ENCODE measurements at places on chromosomes 7 and 10. TPM values are rescaled to one million over a fixed set of nuclear protein-coding genes. Genes with fewer than 3 reads are reported as not detected.

- DNase-seq = no peak
Observed at GRCh38 chr7:159015454-159016410, 128.9 kb downstream of the VIPR2 start.

DNA sequence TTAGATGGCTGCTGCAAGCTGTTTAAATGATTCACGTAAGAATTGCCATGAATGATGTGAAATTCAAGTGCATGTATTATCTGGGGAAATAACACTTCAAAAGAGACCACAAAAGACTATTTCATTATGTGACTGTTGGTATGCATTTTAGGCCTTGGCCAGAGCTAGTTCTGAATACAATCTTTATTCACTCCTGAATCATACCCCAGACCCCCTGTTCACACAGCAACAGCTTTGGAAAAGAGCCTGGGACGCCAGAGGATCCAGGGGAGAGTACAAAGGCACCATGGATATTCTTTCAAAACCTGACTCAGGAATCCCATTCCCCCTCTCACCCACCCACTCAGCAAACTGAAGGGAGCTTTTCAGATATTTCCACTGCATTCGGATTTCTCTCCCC is 377.1 kb upstream of the DPP6 start:
- no peak for DNase-seq

DNA sequence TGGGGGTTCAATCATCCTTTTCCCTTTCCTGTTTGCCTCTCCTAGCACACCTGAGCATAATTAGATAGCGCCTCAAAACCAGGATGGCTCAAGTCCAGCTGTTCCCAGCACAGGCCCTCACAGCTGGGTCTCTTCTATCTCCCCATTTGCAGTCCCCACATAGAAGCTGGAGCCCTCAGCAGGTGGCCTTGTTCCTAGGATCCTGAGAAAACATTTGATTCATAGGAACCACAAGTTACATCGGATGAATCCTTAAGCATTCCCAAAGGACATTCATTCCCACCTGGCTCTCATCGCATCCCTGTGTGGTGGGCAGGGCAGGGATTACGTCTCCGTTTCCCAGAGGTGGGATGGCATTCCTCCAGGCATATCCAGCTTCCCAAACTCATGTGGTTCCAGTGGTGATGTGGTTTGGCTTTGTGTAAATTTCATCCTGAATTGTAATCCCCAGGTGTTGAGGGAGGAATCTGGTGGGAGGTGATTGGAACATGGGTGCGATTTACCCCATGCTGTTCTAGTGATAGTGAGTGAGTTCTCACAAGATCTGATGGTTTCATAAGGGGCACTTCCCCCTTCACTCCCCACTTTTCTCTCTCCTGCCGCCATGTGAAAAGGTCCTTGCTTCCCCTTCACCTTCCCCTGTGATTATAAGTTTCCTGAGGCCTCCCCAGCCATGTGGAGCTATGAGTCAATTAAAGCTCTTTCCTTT is 49.8 kb upstream of the LEP start:
- DNase-seq = no peak

DNA sequence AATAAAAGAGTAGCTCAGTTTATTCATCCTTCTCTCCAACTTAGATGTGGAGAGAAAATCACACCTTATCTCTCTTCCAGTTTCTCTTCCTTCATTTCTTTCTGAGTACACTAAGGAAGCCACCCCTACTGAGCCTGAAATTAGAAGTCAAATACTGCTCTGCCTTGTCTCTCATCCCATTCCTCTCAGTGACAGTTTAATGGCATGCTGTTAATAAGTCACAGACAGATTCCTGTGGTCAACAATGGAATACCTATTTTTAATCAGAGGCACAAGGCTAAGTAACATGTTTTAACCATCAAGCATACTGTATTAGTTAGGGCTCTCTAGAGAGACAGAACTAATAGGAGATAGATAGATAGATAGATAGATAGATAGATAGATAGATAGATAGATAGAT is 253.2 kb downstream of the HTR7 start:
- DNase-seq = no peak

Gene RTKN2
- total RNA-seq = 0.42 TPM

Gene C10orf67
- total RNA-seq = not detected

Gene FOXP2
- 42.9 TPM for total RNA-seq

Gene HOXA7
- total RNA-seq = 0.46 TPM
